Stimulated activated CD4-positive, alpha-beta T cell treated with anti-CD3 and anti-CD28 coated beads, Interleukin-1b, Interleukin-23, amount 100 ng/mL, for 48 hours (primary cell): ENCODE measurements at places on chromosomes 5 and 9.
A peak's percentile ranks its signal among the peaks of the same experiment; 100 is the strongest.

- DNase-seq = no peak
Observed at GRCh38 chr5:76813982-76814562, 4.8 kb upstream of the F2RL1 start.

DNA sequence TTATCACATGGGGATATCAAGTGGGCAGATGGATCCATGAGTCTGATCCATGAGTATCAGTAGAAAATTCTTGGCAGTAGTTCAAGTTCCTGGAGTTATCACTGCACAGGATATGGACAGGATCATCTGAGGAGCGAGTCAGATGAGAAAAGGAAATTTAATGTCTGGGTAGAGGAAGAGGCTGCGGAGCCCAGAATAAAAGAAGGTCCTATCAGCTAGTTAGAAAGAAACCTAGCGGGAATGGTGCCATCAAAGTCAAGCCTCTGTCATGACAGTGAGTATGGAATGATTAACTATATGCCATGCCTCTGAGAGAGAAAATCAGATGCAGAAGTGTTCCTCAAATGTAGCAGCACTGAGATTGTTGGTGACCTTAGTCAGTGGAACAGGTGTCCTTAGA is 248.1 kb downstream of the PIK3R1 start:
- no peak for DNase-seq

DNA sequence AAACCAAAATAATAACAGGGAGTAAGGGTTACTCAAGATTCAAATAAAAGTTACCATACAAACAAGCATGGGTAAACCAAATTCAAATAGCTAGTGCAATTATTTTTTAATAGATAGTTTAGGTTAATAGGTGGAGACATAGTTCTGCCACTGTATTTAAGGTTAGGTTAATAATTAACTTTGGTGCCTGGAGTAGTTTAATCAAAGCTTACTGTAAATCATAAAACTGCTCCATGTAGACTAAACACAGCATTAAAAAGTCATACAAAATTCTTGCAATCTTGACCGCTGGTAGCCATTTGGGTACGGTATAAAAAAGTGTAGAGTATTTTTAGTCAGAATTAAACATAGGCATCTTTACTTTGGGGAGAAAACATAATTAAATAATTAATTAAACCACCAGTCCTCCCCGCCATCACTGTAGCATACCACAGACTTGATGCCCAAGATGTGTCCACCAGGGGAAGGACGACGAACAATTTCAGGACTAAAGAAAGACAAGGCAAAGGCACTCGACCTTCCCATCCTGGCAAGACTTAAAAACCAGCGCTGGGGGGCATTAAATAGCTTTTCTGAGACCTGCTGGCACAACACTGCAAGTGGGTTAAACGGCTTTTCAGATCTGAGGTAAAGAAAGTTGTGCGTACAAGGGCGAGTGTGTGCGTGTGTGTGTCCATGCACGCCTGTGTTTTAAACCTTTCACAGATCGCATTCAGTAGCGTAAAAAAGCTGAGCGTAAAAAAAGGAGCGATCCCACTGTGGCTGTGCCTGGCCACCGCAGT is 2.9 kb downstream of the SEMA6A start:
- DNase-seq = no peak

DNA sequence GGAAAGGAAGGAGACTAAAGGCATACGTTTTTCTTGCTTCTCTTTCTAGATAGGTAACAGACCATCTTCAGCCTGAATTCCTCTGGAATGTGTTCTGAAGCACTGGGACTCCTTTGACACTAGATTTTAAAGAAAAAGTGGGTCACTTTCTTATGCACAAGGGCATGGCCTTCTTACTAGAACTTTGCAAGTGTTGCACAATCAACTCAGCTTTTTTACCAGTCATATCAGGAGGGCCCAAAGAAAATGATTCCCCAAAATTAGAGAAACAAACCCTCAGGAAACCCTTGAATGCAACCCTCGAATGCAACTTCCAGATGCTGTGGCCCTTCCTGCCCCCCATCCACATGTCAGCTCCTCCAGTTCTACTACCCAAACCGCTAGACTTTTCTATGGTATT is 93.9 kb downstream of the YTHDC2 start:
- DNase-seq = no peak

GRCh38 chr5:133930061-133930812 is 38.2 kb downstream of the C5orf15 start:
- peak; percentile 78 for DNase-seq

GRCh38 chr9:114092336-114092735 is 6.8 kb downstream of the KIF12 start:
- no peak for DNase-seq

DNA sequence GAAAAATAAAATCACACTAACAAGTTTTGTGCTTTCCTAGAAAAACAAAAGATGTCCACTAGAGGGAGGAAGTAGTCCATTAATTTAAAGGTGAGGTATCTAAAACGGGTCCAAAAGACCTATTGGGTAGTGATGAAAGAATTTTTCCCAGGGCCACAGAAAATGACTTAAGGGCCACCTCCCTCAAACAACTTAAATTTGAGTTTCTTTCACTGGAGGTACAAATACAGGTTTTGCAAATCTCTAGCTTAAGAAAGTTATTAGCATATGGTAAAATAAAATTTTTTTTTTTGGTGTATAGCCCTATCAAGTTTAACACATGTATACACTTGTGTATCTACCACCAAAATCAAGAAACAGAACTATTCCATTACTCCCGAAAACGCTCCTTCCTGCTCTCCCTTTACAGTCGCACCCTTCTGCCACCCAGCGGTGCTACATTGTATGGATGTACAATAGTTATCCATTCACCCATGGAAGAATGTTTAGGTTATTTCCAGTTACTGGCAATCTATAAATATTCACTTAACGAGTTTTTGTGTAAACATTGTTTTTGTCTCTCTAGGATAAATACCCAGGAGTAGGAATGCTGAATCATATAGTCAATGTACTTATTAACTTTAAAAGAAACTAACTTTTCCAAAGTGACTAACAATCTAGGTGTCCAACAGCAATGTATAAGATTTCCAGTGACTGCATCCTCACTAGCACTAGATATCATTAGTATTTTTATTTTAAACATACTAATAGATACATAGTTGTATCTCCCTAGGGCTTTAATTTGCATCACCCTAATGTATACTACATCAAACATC is 21.9 kb downstream of the DEPDC1B start:
- DNase-seq = no peak

GRCh38 chr5:161396171-161396570 is 150.4 kb downstream of the GABRB2 start:
- DNase-seq = no peak

- no peak for DNase-seq
Observed at GRCh38 chr5:59158165-59158564, 575.3 kb downstream of the RAB3C start.

- DNase-seq = no peak
Observed at GRCh38 chr5:133464013-133464412, 148.3 kb downstream of the FSTL4 start.

GRCh38 chr5:42498000-42498399 is 74.8 kb downstream of the GHR start:
- DNase-seq = no peak

GRCh38 chr9:1429297-1429696 is 379.1 kb downstream of the DMRT2 start:
- DNase-seq = no peak

DNA sequence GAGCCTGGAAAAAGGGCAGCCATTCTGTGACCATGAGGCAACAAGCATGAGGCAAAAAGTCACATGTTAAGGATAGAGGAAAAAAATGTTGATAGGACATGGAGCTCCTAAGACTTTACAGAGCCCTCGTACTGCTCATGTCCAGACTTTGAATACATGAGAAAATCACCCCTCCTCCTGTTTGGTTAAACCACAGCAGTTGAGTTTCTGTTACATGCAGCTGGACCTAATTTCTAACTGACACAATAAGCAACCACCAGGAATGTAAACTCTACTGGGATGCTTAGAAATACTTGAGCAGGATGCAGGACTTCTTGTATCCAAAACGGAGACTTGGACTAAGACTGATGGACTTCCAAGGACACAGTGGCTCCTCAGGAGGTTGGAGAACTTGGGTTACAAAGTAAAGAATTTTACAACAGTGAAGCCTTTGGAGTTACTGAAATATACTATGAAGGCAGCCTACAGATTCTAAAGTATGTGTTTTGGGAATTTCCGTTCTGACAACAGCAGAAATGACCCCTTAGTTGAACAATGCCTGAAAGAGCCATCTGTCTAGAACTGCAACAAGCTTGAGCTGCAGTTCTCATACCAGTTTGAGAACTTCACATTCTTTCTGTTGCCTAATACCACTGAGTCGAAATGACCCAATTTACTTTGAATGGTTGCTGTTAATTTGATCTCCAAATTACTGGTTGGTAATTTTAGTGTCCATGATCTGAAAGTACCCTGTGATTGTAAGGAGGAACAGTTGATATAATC is 268.9 kb downstream of the PIK3R1 start:
- no peak for DNase-seq

DNA sequence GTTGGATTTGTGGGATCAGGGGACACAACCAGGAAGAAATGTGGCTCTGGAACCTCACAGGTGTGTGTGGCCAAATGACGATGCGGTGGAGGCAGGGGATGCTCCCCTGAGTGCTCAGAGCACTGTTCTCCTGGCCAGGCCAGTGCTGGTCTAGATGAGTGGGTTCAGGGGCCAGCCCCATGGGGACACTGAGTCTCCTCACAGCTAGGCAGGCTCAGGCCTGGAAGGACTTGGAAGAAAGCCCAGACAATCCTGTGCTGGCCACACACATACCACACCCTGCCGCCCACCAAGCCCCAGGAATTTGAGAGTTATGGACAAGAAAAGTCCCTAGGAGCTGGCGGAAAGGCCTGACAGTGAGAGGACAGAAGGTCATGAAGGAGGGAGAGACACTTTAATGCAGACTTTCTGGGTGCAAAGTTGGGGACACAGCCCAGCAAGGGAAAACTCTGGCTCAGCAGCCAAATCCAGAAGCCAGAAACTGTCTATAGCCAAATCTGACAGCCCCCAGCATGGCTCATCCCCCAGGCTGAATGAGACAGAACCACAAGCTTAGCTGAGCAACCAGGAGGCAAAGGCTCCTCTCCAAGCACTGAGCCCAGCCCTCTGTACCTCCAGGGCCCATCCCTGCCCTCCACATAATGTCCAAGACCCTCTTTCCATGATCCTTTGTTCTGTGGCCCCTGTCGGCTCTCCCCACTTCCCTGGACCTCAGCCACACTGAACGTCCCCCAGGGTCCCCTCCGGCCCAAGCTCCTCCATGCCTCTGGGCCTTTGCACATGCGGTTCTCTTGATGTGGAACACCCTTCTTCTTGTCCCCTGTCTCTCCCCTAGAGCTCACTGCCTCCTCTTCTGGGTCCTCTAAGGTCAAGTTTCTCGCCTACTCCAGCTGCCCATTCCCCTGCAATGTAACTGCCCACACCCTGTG is 22.4 kb downstream of the LHX6 start:
- DNase-seq = no peak

GRCh38 chr9:8382266-8382665 is 582.7 kb upstream of the DMAC1 start:
- no peak for DNase-seq

DNA sequence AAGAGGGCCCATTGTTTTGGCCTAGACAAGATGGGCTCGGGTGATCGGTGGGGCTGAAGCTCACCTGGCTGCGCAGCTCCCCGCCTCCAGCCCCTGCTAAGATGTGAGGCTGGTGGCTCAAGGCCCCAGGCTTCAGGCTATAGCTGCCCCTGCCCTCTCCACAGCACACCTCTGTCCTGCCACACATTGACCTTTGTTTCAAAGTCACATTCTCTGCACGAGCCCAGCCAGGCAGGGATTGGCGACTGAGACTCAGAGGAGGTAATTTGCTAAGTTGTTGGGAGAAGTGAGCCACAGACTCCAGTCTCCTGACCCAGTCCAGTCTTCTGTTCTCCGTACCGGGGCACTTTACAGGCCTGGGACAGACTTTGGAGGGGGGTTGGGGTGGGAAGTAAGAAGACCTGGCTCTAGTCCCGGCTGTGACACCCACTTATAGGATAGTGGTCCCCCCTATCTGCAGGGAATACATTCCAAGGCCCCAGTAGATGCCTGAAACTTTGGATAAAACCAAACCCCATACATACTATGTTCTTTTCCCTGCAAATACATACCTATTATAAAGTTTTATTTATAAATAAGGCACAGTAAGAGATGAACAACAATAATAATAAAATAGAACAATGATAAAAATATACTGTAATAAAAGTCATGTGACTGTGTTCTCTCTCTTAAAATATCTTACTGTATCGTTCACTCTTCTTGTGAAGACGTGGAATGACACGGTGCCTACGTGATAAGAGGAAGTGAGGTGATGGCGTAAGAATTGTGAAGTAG is 13.3 kb downstream of the PDGFRB start:
- DNase-seq = no peak

- DNase-seq = no peak
Observed at GRCh38 chr9:21634951-21635350, 152.8 kb upstream of the IFNE start.

DNA sequence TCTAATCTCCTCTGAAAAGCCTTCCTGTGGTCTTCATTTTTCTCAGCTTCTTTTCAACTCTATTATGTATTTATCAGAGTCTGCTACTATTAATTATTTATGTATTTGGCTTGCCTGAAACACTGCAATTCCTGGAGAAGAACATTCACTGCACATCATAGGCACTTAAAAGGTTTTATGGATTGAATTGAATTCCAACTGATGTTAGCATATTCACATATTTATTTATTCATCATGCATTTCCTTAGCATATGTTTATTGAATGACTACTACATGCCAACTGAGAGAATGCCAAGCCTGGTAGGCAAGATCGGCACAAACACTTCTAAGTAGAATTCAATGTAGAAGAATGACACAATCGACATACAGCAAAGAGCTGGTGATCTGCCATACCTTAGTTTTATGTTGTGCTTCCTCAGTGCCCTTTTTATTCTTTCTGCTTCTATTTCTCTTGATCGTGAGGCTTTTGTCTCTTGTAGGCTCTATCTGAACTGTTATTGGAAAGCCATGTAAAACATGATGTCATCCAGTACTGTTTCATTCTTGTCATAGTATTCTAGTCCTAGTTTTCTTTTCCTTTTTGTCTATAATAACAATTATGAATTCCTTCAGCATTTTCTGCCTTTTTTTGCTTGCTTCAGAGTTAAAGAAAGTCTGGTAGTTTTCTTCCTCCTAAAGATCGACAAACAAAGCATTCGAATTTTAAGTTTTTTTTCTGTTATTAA is 454.2 kb downstream of the TLE4 start:
- no peak for DNase-seq

DNA sequence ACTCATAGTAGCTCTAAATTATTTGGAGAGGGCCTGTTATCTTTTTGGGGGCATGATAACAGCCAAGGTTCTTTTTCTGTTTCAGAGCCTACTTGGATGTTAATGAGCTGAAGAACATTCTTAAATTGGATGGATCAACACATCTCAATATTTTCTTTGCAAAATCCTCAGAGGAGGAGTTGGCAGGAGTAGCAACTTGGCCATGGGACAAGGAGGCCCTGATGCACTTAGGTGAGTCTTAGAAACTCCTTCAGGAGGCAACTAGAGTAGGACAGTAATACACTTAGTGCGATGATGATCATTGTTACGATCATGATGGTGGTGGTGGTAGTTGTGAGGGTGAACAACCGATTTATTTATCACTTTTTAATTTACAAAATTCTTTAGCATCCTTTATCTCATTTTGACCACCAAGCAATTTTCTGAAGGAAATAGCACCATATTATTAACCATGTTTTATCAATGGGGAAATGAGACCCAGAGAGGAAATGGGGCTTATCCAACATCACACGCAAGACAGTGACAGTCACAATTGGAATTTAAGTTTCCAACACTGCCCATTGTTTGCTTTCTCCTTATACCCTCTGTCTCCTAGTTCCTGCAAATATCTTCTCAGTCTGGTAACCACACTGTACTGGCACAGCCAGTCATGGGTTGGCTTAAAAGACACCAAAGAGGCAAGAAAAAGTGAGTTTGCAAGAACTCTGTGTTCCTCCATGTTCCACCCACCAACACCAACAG is 54.0 kb downstream of the PAPPA start:
- no peak for DNase-seq
